ENCODE measurements at places on chromosomes 2 and 18. TPM values are rescaled to one million over a fixed set of nuclear protein-coding genes. Genes with fewer than 3 reads are reported as not detected.

DNA sequence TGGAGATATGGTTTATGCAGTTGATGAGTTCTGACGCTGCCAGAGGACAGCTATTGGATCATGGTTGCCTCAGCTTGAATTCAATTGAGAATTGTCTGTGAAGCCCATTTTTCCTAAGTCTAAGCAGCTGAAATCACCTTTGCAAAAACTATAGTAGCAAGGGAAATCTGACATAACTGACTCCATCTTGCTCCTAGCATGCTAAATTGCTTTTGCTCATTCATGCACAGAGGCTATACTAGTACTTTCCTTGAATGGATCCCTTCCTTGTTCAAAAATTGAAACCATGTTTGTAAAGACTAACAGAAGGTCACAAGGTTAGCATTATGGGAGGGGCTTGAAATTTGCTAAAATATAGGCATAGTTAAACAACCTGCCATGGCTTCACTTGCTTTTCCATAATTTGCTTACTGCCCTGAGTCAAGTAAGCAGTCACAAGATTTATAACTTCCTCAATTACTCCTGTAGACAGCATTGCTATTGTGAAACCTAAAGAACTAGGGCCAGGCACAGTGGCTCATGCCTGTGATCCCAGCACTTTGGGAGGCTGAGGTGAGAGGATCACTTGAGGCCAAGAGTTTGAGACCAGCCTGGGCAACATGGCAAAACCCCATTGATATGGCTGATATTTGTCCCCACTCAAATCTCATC lies 41.2 kb downstream of the CHRNA1 start:
- H3K27ac ChIP-seq, result no peak overlapping the region
- DNase-seq, result no peak
- peaks cover 10% of the 10 kb centered on the region for H3K27me3 ChIP-seq
- H3K36me3 ChIP-seq, result no peaks in the 10 kb centered on the region

GRCh38 chr2:99489063-99489760 lies 605 bp downstream of the REV1 start:
- DNase-seq, result peak; percentile 43
- H3K36me3 ChIP-seq, result peaks cover 3% of the 10 kb centered on the region

DNA sequence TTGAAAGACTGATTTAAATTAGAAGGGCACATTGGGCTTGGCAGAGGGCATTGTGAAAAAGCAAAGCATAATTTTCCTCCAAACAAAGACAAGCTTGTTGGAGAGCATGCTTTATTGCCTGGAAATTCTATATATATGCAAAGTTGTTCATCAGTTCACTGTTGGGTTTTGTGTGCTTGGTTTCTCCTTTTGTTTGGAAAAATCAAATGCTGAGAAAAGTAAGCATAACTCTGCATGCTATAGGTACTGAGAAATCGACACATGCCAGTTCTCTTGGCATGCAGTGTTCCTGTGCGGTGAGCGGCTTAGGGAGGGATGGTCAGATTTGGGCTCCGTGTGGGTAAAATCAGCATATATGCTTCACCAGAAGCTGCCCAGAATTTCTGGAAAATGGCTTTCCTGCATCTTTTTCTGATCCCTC lies 161.0 kb downstream of the RAPGEF4 start:
- no peak overlapping the region for H3K4me3 ChIP-seq
- H3K36me3 ChIP-seq, result no peaks in the 10 kb centered on the region
- H3K27me3 ChIP-seq, result peaks cover 15% of the 10 kb centered on the region
- DNase-seq, result no peak
- H3K4me1 ChIP-seq, result no peaks in the 10 kb centered on the region

DNA sequence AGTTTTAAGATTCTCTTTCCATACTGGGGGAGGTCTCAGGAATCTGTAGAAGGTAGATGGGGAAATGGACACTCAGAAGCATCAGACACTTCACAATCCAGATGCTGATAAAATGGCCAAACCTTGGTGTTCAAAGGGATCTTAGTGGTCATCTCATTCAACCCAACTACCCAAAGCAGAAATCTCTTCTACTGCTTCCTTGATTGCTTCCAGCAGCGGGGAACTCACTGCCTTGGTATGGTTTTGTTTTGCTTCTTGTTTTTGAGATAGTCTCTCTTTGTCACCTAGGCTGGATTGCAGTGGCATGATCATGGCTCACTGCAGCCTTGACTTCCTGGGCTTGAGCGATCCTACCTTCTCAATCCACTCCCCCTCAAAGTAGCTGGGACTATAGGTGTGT lies 39.3 kb upstream of the PTMA start:
- peaks cover 25% of the 10 kb centered on the region for H3K4me1 ChIP-seq
- no peak for DNase-seq
- H3K27me3 ChIP-seq, result no peaks in the 10 kb centered on the region
- no peaks in the 10 kb centered on the region for H3K36me3 ChIP-seq

DNA sequence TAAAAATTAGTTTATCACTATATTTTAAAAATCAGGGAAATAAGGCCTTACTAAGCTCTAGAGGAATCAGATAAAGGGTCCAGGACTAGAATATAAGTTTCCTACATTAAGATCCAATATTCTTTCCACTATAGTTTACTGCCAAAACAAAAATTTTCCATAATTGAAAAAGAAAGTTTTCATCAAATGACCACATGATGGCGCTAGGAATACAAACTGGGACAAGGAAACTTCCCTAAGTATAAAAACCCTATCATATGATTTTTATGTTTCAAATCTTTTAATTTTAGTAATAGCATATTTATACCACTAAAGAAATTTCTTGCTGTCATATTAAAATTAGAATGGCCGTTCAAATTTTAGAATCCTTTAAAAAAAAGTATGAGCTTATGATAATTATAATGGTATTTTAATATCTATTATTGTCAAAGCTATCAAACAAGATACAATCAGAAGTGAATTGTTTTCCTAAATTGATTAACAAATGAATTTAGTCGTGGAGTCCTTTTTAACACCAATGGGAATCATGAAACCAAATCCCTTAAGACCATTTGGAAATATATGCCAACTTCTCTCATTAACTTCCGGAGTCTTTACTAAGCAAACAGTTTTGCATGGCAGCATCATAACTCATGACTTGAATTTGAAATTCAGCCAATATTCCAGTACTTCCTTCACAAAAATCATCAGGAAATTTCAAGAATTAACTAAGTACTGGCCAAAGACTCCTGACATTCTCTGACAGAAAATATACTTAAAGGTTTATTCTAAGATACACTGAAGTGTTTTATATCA lies 70.3 kb downstream of the SCN1A start:
- no peaks in the 10 kb centered on the region for H3K36me3 ChIP-seq
- no peak for DNase-seq
- H3K4me1 ChIP-seq, result no peaks in the 10 kb centered on the region
- no peak overlapping the region for H3K4me3 ChIP-seq
- H3K27ac ChIP-seq, result no peak overlapping the region

- DNase-seq, result no peak
- no peaks in the 10 kb centered on the region for H3K4me1 ChIP-seq
- no peak overlapping the region for H3K27ac ChIP-seq
- no peak overlapping the region for H3K4me3 ChIP-seq
- H3K27me3 ChIP-seq, result peaks cover 15% of the 10 kb centered on the region
Observed at GRCh38 chr2:173762864-173763263, 202.3 kb downstream of the SP3 start.

DNA sequence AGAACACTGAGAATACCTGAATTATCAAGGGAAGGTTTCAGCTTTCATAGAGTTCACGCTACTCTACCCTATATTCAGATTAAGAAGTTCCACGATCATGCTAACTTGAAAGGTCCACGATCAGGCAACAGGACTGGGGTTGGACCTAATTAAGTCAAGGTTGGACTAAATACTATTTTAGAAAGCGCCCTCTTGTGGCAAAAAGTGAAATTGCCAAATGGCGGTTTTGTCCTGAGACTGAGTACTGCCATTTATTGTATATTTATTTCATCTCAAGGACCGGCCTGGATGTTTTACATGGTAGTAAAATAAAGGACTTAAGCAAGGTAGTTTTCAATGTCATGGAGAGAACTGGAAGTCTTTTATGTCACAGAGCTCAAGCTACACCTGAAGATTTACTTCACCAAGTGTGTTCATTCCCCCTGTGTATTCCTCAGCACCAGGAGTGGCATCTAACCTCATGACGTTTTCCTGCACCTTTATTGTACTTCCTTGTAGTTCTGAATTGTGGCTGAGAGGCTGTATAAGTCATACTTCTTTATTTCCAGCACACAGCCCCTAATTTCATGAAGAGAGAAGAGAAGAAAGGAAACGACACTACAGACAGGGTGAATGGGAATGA lies 56.8 kb downstream of the SRD5A2 start:
- peak; percentile 61 for DNase-seq
- no peak overlapping the region for H3K27ac ChIP-seq
- H3K4me3 ChIP-seq, result no peak overlapping the region

GRCh38 chr2:17813742-17814473 lies 2.4 kb upstream of the MSGN1 start:
- peaks cover 12% of the 10 kb centered on the region for H3K4me1 ChIP-seq
- no peak for DNase-seq
- H3K4me3 ChIP-seq, result no peak overlapping the region
- H3K27me3 ChIP-seq, result peaks cover 30% of the 10 kb centered on the region

Gene CFAP65
- total RNA-seq, result not detected

Gene MBD1
- total RNA-seq, result 96.2 TPM

Gene WDR12
- total RNA-seq, result 51.4 TPM
